ENCODE measurements at places on chromosomes 2 and 18.

DNA sequence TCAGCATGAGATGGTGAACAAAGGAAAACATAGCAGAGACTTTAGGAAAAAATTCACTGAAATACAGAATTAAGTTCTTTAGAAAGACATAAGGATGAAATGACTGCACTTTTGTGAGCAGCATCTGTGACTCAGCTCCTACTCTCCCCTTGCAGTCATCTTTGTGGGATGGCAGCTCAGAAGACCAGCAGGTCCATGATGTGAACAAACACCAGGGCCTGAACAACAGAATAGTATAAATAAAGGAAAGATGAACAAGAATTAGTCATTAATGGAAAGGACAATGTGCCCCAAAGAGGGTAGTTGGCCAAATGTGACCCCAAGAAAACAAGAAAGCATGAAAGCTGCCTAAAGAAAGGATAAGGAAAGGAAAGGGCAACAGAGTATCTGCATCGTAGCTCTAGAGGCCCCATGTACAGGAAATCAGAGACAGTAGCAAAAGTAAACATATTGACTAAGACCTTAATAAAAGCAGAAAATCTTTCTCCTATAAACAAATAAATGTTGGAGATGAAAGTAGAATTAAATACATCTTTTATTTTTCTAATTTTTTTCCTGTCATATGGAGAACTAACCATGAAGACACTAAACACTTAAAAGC is 318.0 kb downstream of the ZEB2 start:
- DNase-seq, result no peak

DNA sequence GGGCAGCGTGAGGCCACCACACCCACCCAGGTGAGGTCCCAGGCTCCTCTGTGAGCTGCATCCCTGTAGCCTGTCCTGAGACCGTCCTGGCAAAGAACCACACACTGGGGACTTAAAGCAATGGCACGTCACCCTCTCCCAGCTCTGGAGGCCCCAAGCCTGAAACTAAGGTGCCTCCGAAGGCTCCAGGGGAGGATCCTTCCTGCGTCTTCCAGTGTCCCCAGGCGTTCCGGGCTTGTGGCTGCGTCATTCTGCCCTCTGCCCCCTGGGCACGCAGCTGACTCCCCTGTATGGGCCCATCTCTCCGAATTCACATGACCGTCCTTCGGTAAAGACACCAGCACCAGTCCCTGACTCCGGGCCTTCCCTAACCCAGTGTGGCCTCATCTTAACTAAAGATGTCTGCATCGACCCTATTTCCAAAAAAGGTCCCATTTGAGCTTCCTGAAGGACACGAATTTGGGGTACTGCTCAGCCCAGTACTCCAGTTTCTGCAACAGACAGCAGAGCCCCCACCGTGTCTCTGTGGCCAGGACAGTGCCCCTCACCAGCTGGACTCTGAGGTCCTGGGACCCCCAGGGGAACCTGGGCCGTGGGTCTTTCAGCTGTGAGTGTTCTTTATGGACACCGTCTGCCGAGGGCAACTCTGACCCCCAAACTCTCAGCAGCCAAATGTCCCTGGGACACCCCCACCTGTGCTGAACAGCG is 75.2 kb upstream of the CTDP1 start:
- no peak for DNase-seq

GRCh38 chr2:167784084-167784425 is 463.3 kb downstream of the STK39 start:
- DNase-seq, result no peak

GRCh38 chr2:62884514-62884913 is 166.1 kb upstream of the OTX1 start:
- no peak for DNase-seq

GRCh38 chr2:84121-84520 is 37.8 kb upstream of the FAM110C start:
- DNase-seq, result no peak

DNA sequence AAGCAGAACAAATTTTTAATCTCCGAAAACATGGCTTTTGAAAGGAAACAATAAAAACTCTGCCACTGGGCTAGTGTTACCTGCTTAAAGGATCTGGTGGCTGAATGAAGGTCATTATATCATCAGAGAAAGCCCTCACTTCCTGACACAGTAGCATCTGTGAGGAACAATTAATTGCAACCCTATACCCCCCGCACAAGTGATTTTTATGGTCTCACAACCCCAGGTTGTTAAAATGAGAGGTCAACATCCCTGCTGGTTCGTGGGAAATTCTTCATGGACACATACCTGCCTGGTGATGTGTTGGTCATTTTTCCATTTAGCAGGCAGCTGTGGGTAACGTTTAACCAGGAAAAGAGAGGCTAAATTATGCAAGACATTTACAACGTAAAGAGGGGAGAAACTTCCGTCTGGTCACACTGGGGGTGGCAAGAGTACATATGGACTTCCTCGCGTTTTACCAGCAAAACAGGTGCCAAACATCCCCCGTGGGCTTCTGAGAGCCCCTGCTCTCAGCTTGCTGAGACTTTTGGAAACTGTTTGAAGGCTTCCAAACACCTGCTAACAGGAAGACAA is 29.2 kb downstream of the NIFK start:
- DNase-seq, result no peak

DNA sequence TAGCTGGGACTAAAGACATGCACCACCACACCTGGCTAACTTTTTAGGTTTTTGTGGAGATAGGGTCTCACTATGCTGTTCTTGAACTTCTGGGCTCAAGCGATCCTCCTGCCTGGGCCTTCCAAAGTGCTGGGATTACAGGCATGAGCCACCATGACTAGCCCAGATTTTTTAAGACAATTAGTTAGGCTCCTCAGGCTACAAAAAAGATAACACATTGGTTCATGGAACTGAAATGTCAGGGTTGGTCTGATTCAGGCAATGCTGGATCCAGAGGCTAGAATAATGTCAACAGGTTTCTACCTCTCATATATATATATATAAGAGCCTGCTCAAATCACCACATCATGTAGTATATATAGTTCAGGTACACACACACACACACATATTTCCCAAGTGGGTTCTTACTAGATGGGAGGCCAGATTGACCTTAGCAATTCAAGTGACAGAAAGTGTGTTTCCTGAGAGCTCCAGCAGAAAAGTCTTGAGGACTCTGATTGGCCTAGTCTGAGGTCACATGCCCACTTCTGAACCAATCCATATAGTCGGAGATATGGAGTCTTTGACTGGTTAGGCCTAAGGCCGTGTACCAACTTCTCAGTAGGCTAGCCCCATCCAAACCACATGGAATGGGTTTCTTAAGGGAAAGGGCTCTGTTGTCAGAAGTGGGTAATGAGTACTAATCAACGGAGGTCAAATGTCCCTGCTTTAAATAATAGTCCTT is 72.6 kb upstream of the LAPTM4A start:
- no peak for DNase-seq

DNA sequence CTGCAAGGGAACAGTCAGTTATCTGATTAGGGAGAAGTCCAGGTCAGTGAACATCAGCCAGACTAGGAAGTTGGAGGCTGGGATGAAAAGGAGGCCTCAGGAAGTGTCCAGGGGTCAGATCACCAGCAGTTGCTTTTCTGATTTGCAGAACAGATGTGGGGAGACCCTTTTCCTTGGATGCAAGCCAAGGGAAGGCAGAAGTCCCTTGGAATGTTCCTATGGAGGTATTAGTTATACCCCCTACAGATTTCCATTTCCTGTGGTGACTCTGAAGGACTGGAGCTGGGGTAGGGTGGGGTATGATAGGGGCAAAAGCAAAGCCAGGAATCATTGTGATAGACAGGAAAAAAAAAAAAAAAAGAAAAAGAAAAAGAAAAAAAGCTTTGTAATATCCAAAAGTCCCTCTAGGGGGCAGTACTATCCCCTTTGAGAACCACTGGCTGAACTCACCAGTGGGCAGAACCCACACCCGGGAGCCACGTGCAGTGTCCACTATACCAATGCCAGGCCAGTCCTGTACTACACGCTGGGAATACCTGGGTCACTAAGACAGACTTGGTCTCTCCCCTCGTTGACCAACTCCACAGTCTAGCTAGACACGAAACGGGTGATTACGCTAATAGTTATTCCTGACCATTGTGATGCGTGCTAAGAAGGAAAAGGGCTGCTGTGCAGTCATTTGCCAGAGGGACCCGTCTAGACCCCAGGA is 7.4 kb downstream of the DYSF start:
- DNase-seq, result no peak

- no peak for DNase-seq
Measured at GRCh38 chr18:13270279-13270855, 51.8 kb downstream of the LDLRAD4 start.

DNA sequence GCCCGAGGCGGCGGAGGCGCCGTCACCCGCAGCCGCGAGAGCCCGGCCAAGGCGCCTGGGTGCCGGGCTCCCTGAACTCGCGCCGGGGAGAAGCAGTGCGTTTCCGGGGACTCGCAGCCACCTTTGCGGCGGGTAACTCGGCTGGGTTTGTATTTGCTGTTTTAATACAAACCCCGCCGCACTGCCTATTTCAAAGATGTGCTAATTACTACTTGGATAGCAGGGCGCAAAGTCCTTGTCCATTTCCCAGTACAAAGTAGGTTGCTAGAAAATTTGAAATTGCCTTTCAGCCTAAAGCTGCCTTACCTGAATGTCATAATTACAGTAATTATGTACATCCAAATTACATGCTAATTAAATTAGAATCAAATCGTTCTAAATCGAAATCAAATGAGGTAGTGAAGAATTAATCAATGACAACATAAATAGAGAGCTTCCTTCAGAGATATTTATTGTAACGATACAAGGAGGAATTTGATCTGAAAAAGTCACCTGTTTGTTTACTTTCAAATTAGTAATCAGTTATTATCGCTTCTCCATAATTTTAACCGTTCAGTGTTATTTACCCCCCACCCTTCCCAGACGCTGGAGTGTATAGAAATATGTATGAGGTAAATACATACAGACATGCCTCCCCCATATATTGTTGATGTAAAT is 8.1 kb downstream of the SP9 start:
- no peak for DNase-seq

GRCh38 chr2:172457536-172457935 is 30.1 kb downstream of the ITGA6 start:
- DNase-seq, result no peak

DNA sequence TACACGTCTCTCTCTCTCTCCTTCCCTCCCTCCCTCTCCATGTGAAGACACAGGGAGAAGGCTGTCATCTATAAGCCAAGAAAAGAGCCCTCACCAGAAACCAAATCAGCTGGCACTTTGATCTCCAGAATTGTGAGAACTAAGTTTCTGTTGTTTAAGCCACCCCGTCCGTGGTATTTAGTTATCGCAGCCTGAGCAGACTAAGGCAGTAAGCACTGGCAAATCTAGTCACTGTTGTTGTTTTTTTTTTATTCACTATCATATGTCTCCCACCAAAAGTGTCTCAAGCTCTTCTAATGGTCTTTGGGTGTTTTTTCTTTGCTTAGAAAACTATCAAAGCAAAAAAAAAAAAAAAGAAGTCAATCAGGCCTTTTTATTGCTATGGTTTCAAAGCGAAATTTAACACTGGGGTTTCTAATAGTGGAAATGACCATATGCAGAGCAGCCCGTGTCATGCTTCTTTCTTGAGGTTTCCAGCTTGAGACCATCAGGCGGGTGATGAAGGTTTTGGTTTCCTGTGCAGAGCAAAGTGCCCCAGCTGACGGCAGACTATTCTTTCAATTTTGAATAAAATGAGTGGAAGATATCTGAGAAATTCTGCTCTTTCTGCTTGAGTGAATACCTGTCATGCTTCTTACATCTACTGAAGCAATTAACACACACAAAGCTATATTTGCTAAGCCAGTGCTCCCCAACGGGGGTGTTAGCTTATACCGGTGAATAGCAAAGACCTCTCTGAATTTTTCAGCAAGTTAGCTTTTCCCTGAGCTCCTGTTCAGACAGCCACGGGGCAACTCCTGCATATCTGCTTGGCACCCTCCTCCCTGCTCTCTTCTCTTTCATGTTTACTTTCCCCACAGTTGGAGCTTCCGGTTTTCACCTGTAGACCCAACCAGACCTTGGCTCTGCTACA is 394.1 kb upstream of the ATP5MC3 start:
- DNase-seq, result peak; percentile 20

- no peak for DNase-seq
Measured at GRCh38 chr2:208722731-208723130, 316.1 kb downstream of the PTH2R start.

DNA sequence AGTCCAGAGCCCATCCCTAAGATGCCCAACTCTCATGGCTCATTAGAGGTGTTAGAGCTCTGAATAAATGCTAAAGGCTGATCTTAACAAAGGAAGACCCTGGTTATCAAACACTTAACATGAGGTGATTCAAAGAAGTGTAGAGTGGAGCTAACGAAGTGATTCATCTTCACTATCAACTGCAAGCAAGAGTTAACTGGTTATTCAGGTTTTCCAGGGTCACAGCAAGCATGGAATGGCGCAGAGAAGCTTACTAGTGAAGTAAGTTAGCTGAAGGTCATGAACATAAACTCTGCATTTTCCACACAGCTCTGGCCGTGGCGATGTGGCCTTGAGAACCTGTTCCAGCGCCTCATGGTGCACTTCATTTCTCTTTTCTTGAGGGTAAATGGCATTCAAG is 17.0 kb downstream of the RND3 start:
- no peak for DNase-seq

DNA sequence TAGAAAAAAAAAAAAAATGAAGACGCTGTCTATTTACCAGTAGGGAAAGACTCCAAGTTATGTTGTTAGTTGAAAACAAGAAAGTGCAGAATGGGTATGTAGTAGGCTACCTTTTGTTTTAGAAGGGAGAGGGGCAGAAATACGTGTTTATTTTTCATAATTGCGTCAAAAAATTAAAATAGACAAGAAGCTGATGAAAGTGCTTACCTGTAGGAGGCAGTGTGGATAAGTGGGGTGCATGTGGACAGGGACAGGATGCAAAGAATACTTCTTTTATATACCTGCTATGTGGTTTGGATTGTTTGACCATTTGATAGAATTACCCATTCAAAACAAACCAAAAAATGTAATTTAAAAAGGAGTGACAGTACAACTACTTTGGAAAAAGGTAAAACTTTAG is 3.0 kb upstream of the GCG start:
- no peak for DNase-seq

GRCh38 chr2:59462422-59463197 is 1090.8 kb downstream of the BCL11A start:
- DNase-seq, result no peak

GRCh38 chr18:77071711-77072292 is 60.8 kb downstream of the MBP start:
- DNase-seq, result peak; percentile 77

GRCh38 chr18:13522256-13522655 is 204.1 kb downstream of the FAM210A start:
- DNase-seq, result no peak

- DNase-seq, result no peak
Measured at GRCh38 chr2:30222636-30223360, 8.5 kb upstream of the LBH start.

DNA sequence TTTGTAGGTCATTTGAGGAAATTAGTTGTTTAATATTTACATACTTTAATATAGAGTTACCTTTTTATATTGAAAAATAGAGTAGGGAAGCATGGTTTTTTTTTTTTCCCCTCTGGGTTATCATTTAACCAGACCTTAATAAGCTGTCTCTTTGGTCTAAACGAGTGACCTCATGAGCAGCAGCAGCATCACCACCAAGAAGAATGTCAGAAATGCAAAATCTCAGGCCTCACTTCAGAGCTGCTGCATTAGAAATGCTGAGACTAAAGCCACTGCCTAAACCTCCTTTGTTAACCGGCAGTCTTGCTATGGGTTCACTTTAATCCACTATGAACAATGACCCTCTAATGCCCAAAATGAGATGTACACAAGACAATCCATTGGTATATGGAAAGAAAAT is 733.7 kb upstream of the FAM98A start:
- DNase-seq, result no peak
